Thymus (tissue), 14 donors: ENCODE measurements at places on chromosomes 2 and 18. TPM values are rescaled to one million over a fixed set of nuclear protein-coding genes. Genes with fewer than 3 reads are reported as not detected.

DNA sequence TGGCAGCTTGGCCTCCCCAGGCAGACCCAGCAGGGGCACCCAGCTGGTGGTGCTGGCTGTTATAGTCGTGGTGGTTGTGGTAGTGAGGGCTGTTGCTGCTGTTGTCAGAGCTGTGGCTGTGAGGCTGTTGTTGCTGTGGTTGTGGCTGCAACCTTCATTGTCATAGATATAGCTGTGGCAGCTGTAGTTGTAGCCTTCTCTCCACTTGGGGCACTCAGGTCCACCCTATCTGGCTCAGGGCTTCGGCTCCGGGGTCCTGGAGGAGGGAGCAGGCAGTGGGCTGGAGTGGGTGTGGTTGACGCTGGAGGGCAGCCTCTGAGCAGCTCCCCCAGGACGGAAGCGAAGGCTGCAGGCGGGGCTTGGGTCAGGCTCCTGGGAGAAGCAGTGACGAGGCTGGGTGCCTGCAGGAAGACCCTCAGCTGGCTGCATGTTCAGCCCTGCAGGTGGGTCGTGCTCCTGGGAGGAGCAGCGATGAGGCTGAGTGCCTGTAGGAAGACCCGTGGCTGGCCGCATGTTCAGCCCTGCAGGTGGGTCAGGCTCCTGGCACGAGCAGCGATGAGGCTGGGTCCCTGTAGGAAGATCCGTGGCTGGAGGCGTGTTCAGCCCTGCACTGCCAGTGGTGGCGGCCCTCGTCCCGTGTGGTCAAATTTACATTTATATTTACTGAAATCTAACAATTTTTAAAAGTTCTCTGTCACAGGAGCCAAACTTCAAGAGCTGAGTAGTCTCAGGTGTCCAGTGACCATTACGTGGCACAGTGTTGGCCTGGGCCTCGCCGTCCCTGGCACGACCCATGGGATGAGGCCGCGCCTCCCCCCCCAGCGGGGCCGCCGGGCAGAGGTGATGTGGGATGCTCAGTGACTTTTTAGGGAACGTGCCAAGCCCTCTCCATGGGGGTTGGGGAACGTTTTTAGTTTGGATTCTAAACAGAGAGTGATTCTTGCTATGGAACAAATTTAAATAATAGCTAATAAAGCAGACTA, 79.2 kb upstream of the PXDN start:
- no peak for DNase-seq

Gene CDKL4
- 0.43 TPM for polyA plus RNA-seq

- no peak for DNase-seq
Measured at GRCh38 chr18:59902131-59902992, 2.6 kb downstream of the PMAIP1 start.

DNA sequence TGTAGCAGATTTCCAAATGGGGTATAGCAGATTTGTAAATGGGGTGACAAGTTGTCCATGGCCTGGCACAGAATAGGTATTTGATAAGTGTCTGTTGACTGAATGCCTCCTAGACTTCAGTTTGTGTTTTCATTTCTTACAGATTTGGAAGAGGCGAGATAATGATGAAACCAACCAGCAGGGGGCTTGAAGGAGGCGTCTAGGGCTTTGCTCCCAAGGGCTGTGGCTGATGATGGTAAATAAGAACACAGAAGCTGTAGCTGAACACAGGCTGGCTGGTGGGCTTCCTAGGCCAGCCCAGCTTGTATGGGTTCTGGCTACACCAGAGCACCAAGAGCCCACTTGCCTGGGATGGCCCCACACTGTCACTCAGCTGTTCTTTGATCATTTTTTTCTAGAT, 19.4 kb downstream of the SFTPB start:
- DNase-seq: no peak

- no peak for DNase-seq
Measured at GRCh38 chr2:104812286-104812685, 41.6 kb upstream of the POU3F3 start.

GRCh38 chr2:137179542-137179941, 414.2 kb downstream of the THSD7B start:
- DNase-seq: no peak

DNA sequence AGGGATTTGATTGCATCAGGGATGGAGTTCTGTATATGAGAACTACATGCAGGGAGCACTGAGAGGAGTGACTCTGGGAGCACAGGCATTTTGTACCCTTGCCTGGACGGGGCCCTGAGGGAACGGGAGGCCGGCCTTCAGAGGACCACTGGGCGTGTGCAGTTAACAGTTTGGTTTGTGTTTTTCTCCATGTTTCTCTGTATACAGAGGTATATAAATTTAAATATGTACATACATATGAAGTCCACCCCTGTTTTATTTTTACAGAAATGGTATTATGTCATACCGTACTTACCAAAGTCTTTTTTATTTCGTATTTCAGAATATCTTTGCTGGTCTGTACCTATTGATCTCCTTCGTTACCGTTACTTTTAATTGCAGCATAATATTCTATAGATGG, 111.3 kb downstream of the PTPRM start:
- no peak for DNase-seq

DNA sequence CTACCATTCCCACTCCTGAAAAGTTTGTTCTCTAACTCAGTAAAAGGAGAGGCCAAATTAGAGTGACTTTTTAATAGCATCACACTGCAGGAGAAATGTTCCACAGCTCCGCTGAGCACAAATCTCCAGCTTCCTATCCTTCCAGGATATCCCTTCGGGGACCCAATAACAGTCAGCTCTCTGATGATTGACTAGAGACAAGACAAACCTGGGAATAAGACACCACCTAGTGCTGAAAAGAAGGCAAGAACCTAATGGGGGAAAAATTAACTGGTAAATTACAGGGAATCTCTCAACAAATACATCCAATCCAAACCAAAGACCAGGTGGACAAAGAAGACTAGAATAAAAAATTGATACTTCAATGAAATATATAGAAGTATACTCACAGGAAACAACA, 977.1 kb upstream of the SOX11 start:
- no peak for DNase-seq

Gene ACP1
- polyA plus RNA-seq: 108 TPM

Gene ATP9B
- polyA plus RNA-seq: 14.9 TPM

- no peak for DNase-seq
Measured at GRCh38 chr2:204219196-204219595, 282.6 kb downstream of the ICOS start.

DNA sequence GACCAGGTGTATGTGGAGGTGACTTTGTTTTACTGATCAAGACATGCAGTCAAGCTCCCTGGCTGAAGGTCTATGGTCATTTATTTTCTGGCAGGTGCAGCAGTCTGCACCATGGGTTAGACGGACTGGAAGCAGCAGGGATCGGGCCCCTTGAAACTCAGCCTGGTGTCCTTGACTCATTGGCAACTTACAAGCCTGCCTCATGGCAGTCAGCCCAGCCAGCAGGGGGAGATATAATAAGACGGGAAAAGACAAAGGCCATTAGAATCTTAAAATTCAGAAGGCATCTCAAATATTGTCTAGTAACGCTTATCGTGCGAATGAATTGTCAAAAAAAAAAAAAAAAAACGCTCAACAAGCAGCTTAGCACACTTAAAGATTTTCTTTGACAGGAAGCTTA, 308.2 kb downstream of the EN1 start:
- no peak for DNase-seq

GRCh38 chr2:206442474-206442832, 879 bp upstream of the ADAM23 start:
- DNase-seq: no peak

DNA sequence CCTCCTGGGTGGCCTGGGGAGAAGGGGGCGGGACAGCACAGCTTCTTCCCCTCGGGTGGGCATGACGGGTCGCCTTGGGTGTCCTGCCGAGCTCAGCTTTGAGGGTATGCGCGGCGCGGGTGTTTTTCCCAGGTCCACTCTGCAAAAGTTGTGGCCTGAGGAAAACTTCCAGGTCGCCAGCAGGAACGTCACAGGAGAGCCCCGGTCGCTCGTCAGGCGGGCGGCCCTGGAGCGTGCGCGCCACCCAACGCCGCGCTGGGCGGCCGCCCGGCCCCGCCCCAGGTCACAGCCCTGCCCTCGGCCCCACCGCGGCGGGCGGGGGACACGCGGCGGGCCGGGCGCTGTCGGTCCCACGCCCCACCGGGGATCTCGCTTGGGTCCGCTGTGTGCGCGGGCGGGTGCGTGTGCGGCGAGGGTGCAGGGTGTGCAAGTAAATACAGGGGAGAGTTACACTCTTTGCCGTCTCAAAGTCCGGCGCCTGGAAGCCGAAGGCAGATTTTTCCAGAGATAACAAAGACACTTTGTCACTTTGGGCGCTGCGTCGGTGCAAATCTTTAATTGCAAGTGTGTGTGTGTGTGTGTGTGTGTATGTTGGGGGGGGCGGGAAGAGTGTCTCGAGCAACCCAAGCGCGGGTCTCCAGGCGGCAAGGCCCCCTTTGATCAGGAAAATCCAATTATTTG, 616 bp upstream of the SP5 start:
- no peak for DNase-seq

Gene GYPC
- polyA plus RNA-seq: 136 TPM

GRCh38 chr2:63569740-63570139, 18.5 kb downstream of the WDPCP start:
- DNase-seq: no peak

Gene SLC9A4
- 0.66 TPM for polyA plus RNA-seq

- no peak for DNase-seq
Measured at GRCh38 chr2:216572582-216573578, 60.3 kb upstream of the IGFBP2 start.

Gene ERBB4
- 0.16 TPM for polyA plus RNA-seq

GRCh38 chr2:168155680-168156079, 91.7 kb downstream of the STK39 start:
- no peak for DNase-seq

DNA sequence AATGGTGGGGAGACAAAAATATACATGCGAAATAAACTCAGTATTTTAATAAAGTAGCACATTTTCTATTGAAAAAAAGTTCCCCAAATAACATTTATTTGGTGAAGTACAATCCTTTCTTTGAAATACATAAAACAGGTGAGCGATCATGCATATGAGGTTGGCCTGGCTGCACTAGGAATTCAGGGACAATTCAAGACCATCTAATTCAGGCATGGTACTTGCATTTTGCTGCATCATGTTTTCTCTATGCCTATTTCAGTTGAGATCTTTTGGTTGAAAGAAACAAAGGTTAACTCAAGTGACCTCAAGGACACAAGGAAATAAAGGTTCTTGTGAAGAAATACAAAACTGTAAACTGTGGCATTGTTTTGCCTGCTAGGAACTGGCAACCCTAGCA, 19.8 kb upstream of the TAF4B start:
- no peak for DNase-seq

GRCh38 chr2:144213797-144214196, 306.1 kb downstream of the ZEB2 start:
- DNase-seq: no peak

- DNase-seq: no peak
Measured at GRCh38 chr2:142040556-142040955, 90.3 kb downstream of the LRP1B start.

DNA sequence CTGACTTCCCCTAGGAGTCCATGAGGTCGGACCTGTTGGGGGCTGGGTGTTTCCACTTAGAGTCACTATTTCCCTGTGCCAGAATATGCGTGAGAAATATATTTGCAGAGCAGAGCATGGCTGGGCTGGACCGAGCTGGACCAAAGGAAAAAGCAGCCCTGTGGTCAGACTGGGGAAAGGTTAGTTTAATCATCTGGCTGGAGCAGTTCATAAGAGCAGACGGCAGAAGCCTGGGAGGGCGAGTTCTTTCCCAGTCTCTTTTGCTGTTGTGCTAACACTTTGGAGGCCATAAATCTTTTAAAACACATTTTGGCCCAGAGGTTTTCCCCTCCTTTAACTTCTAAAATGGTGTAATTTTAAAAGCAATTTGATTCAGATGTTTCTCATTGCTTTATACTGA, 66.5 kb downstream of the GLI2 start:
- DNase-seq: no peak

DNA sequence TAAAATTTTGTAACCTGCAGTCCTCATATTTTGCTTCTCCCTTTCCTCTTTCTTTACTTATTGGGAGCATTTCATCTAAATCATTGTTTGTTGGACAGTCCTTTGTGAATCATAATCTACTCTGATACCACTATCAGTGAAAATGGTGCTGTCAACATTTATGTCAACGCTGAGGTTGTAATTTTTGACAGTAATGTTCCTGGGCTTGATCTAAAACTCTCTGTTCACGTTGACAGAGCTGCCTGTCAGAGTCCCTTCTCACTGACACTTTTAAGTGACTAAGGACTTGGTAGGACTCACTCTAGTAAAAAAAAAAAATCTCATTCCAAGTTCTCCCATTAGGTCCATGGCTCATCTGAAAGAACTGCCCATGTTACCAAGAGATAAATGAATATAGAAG, 1640.8 kb upstream of the PIK3C3 start:
- DNase-seq: no peak

Gene SLC39A6
- 12.8 TPM for polyA plus RNA-seq

Gene OSBPL1A
- polyA plus RNA-seq: 21.0 TPM

Gene PLGLB1
- 25.4 TPM for polyA plus RNA-seq

- DNase-seq: no peak
Measured at GRCh38 chr2:54084600-54084999, 30.8 kb upstream of the ACYP2 start.
